ENCODE measurements at places on chromosomes 4 and X.

- peak; percentile 90 for DNase-seq
Observed at GRCh38 chr4:181661090-181661489, 582.1 kb upstream of the TENM3 start.

GRCh38 chr4:176052744-176053143, 12.9 kb upstream of the WDR17 start:
- DNase-seq, result no peak

- no peak for DNase-seq
Observed at GRCh38 chr4:38762560-38762959, 20.2 kb downstream of the TLR10 start.

- DNase-seq, result peak; percentile 39
Observed at GRCh38 chr4:160038615-160039014, 935.7 kb downstream of the RAPGEF2 start.

DNA sequence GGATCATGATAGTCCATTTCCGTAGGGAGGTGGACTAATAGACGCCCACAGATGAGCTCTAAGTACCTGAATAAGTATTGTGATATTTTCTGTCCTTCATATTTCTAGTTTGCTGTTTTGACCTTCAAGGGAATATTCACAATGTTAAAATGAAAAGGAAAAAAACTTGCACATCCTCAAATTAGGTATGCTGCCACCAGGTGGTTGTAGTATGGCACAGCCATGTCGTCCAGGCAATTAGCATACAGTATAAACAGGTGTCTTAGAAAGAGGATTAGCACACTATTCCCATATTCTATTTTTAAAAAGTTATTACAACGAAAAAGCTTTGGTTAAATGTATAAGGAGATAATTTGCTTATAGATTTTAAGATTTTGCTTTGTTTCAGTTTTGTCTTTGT, 802.0 kb downstream of the RPA4 start:
- peak; percentile 16 for DNase-seq

DNA sequence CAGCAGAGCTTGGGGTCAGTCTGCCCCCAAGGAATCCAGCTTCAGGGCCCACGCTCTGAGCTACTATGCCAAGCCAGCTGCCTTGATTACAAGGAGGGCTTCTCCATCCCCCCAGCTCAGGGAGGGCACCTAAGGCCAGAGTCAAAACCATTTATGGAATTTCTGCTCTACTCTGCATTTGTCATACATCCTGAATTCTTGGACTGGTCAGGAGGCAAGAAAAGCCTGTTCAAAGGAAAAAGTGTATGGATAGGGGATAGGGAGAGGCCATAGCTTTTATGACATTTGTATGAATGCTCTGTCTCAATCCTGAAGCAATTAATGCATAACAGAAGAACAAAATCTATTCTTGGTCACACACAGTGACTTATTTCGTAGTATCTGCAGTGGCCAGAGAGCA, 32.2 kb downstream of the EDNRA start:
- peak; percentile 76 for DNase-seq

DNA sequence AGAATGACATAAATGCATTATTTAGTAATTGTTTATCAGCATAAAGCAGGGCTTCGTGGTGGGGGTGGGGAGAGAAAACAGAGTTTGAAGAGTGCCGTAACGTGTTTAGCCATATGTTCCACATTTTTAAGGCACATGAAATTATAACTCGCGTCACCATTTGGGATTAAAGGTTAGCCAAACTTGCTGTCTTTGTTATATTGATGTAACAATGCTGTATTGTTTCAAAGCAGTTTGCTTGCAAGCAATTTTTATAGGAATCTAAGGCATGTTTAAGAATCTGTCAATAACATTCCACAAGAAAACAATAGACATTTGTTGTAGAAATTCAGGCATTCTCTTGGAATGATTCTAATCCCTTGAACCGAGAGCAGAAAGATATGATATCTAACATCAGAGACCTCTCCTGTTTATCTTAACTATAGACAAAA, 78.3 kb downstream of the CLDN22 start:
- peak; percentile 19 for DNase-seq

GRCh38 chr4:182914357-182914756, 2.8 kb downstream of the DCTD start:
- no peak for DNase-seq

DNA sequence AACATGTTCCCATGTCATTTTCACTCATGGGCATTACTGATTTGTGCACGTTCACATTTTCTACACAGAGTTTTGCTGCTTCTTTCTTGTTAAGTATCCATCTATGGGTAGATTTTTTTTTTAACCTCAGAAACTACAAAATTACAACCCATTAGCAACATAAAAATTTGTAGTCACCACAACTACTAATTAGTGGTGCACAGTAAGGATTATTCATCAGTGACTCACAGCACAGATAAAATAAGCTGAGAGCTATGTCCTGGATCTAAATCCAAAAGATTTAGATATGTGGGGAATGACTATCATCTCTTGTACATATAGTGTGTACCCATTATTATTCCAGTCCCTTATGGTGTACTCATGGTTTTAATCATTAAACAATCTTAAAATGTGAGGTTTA, 19.7 kb upstream of the AMELX start:
- DNase-seq, result peak; percentile 67

GRCh38 chr4:139833151-139833910, 167.7 kb downstream of the MGST2 start:
- no peak for DNase-seq

GRCh38 chrX:71210816-71211215, 12.2 kb upstream of the GJB1 start:
- DNase-seq, result peak; percentile 60

GRCh38 chrX:105565856-105566255, 256.5 kb upstream of the NRK start:
- no peak for DNase-seq

- no peak for DNase-seq
Observed at GRCh38 chrX:153882086-153882498, 3.9 kb downstream of the L1CAM start.

Measured in fibroblast of skin of abdomen (primary cell).